ENCODE measurements at places on chromosomes 5 and 9.

- DNase-seq, result no peak
These were observed 24.0 kb upstream of the SLC9A3 start for GRCh38 chr5:548256-548655.

- no peak for DNase-seq
These were observed 100.3 kb downstream of the MUSK start for GRCh38 chr9:110768886-110769285.

GRCh38 chr9:124471761-124472160 is 21.5 kb downstream of the ADGRD2 start:
- DNase-seq, result no peak

DNA sequence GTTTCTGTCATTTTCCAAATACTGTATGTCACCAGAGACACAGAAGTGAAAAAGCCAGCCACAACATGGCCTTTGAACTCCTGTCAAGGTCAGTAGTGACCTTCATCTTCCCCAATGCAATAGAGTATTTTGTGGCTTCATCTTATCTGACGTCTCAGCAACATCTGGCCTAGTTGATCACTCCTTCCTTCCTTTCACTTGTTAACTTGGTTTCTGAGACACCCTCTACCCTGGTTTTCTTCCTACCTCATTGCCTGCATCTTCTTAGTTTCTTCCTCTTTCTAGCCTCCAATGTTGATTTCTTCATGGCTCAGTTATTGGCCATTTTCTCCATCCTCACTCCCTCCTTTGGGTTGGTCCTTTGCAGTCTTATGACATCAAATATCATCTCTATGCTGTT is 36.3 kb downstream of the GLIS3 start:
- no peak for DNase-seq

DNA sequence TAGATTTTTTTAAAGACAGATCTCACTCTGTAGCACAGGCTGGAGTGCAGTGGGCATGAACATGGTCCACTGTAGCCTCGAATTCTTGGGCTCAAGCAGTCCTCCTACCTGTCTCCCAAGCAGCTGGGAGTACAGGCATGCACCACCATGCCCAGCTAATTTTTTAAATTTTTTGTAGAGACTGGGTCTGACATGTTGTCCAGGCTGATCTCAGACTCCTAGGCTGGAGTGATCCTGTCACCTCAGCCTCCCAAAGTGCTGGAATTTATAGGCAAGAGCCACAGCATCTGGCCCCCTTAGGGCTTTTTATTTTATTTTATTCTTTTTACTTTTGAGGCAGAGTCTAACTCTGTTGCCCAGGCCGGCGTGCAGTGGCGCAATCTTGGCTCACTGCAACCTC is 56.4 kb downstream of the NSD1 start:
- no peak for DNase-seq

GRCh38 chr9:121141306-121141705 is 60.4 kb downstream of the RAB14 start:
- no peak for DNase-seq

DNA sequence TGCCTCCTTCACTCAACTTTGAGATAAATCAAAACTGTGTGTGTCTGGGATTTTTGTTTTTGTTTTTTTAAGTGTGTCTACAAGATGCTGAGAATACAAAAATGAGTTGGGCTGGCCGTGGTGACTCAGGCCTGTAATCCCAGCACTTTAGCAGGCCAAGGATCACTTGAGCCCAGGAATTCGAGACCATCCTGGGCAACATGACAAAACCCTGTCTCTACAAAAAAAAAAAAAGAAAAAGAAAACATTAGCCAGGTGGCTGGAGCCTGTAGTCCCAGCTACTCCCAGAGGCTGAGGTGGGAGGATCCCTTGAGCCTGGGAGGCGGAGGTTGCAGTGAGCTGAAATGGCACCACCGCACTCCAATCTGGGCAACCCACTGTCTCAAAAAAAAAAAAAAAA is 21.0 kb downstream of the HNRNPK start:
- no peak for DNase-seq

DNA sequence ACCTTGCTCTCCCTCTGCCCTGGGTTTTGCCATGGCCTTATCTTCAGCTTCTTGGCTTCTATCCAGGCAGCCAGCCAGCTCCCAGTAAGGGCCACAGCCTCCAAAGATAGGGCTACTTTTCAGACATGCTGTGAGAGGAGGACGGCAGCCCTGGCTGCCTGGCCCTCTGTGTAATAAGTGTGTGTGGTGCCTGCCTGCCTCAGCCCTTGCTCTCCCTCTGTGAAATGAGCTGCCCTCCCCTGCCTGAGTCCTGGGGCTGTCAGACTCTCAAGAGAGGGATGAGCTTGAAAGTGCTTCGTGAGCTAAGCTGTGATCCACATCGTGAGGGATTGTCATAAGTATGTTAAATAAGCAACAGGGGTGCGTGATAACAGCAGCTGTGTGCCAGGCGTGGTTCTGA is 8.1 kb downstream of the NDST1 start:
- DNase-seq, result no peak

DNA sequence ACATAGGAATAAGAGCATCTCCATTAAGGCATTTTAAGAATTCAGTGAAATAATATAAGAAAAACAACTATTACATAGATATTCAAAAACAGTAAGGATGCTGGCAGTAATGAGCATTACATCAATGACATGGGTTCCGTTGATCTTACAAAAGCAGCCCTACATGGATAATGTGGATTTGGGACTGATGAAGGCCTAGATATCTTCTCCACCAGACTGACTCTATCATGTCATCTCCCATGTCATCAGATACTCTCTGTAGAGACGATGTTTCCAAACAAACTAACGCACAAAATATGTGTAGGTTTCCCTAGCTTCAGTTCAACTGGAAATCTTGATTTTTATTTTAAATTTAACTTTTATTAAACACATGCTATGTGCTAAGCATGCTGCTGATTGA is 3.6 kb downstream of the LURAP1L start:
- no peak for DNase-seq

GRCh38 chr9:35996358-35996970 is 38.5 kb upstream of the OR2S2 start:
- DNase-seq, result no peak

DNA sequence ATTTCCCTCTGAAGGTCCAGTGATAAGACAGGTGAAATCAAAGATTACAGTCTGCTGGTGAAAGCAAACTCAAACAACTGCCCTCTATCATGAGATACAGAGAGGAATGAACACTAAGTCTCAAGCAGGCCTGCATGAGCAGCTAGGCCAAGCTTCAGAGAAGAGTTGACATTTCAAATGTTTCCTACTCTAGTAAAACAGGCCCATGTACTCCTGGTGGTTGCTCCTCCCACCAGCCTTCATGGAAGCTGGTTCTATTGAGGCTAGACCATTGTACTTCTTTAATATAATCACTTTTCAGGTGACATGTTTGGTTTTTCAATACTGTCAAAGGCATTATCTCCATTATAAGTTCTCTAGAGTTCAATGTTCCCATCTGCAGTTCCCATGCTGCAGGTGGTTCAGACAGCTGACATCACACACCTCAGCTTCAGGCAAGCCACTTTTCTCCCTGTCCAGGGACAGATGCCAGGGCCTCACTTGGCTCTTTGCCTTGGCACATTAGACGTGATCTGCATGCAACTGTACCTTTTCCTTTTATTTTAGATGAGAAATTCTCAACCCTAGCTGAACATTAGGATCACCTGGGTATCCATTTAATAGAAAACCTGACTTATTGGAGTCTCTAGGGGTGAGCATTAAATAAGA is 89.8 kb downstream of the PIK3R1 start:
- DNase-seq, result no peak

- no peak for DNase-seq
These were observed 103.6 kb downstream of the BOD1 start for GRCh38 chr5:173512637-173513435.

DNA sequence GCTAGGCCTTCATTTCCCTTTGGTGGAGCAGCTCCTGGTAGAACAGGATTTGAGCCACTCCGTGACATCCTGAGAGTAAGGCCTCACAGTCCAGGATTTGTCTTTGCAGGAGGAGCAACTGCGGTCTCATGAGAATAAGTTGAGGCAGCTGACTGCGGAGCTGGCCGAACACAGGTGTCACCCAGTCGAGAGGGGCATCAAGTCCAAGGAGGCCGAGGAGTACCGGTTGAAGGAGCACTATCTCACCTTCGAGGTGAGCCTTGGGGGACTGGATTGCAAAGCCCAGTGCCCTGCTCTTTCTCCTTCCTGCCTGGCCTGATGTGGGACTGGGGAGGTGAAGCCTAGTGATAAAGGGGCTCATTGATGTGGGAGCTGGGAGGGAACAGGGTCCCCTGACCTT is 44.3 kb downstream of the PSD2 start:
- DNase-seq, result no peak

- DNase-seq, result no peak
These were observed 960 bp upstream of the GFRA3 start for GRCh38 chr5:138275379-138275782.

GRCh38 chr5:54285686-54286085 is 24.7 kb downstream of the ARL15 start:
- DNase-seq, result no peak

DNA sequence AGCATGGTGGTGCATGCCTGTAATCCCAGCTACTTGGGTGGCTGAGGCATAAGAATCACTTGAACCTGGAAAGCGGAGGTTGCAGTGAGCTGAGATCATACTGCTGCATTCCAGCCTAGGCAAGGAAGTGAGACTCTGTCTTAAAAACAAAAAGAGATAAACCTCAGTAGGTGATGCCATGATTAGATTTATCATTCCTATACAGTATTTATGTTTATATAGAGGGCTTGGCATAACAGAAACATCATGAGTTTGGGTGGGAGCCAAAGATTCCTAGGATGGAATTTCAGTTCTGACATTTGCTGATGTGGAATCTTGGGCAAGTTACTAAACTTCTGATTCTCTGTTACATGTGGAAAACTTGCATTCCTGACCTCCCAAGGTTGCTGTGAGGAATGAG is 22.3 kb downstream of the RFK start:
- no peak for DNase-seq

DNA sequence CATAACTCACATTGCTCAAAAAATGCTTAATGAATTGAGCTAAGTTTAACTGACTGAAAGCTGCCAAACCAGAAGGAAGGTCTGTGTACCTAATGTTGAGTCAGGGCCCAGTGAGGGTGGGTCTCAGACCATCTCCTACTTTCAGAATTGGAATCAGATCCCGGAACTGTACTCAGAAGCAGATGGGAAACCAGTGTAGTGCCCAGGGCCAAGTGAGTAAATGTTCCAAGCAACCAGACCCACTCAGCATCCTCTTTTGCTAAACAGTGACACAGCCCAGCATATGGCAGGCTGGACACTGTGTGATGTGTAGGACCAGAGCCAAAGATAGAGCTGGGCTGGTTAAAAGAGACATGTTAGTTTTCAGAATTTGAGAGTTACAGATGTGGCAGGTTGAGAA is 94.1 kb downstream of the PLCXD3 start:
- DNase-seq, result no peak

DNA sequence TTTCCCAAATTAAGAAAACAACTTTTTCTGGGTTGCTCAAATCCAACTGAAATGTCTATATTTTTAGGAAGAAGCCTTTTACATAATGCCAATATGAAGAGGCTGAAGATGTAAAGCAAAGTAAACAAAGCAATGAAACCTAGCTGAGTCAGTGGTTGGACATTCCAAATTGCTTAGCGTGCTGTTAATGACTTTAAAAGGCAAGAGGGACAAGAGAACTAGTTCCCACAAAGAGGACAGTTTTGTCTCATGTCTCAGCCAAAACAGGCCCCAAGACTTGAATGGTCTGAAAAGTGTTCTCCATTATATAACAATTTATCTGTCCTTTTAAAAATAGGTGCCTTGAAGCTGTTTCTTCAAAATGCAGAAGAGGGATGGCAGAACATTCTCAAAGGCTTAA is 407.0 kb downstream of the ENC1 start:
- DNase-seq, result no peak

DNA sequence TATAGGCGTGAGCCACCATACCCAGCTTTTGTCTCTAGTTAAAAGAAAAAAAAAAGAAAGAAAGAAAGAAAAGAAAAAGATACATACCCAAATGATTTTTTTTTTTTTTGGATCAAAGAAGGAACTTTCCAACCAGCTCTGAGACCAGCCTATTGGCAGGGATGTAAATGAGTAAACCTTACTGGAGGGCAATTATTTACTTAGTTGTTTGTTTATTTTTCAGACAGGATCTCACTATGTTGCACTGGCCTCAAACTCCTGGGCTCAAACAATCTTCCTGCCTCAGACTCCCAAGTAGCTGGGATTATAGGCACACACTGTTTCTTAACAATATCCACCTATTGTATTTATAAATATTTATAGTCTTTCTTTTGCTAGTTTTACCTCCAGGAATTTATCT is 10.9 kb upstream of the SPOUT1 start:
- DNase-seq, result no peak

DNA sequence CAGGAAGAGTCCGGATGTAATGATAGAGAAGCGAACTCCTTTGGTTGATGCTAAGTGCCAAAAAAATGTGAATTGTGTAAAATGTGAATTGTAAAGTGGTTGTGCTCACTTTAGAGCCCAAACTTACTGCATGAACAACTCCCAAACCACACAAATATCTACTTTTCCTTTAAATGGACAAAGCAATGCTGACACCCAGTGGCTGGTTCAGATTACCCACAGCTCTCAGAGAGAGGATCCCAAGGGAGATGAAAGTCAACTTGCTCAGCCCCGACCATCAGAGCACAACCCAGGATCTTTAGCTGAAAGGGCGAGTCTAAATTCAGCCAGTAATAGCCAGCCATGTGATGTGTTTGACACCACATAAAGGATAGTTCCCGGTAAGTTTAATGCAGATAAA is 133.7 kb downstream of the NMUR2 start:
- no peak for DNase-seq

DNA sequence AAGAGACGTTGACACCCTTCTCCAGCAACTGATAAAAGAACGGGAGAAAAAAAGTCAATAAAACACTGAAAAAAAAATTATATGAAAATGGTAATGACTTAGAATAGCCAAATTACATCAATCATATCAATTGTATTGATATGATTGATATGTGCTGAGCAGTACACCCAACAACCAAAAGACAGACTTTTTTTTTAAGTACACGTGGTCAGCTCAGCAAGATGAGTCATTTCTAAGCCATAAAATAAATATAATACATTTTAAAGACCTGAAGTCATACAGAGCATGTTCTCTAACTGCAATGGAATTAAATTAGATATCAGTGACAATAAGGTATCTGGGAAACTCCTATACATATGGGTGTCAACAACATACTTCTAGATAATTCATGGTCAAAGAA is 30.9 kb upstream of the OLFM1 start:
- no peak for DNase-seq

DNA sequence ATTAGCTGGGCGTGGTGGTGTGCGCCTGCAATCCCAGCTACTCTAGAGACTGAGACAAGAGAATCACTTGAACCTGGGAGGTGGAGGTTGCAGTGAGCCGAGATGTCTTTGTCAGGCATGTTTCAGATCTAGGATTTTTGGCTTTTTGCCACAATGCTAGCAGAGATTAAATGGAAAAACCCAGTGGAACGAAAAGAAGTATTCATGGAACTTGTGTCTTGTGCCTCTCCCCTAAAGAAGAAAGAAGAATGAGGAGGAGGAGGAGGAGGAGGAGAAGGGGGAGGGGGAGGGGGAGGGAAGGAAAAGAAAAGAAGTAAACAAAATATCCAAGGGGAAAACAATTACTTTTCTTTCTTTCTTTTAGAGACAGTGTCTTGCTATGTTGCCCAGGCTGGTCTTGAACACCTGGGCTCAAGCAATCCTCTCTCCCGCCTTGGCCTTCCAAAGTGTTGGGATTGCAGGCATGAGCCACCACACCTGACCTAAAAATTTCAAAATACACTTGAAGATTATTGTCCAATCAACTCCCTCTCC is 106.0 kb downstream of the ARRDC3 start:
- no peak for DNase-seq

- DNase-seq, result no peak
These were observed 500.0 kb downstream of the SPATA31D1 start for GRCh38 chr9:82488313-82489200.
